Lower leg skin (tissue), 4 donors: ENCODE measurements at places on chromosomes 2 and 18.

- peak; percentile 80 for DNase-seq
These were observed 73.0 kb downstream of the NCAPH start for GRCh38 chr2:96408616-96409015.

DNA sequence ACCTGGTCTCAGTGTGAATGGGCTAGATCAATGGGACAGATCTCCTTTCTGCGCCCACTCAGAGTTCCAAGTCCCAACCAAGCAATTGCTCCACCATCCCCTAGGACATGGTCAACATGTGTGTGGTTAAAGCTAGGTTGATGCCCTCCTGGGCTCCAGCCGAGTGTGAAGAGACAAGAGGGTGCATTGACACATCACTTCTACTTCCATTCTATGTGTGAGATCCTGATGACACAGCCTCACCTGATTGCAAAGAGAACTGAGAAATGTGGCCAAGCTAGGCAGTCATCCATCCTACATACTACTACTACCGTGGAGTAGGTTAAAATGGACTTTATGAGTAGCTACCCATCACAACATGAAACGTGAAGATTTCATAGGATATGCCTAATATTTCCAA is 106.8 kb downstream of the NCKAP5 start:
- no peak for DNase-seq

GRCh38 chr2:45145073-45145899 is 136.0 kb upstream of the SIX2 start:
- no peak for DNase-seq

DNA sequence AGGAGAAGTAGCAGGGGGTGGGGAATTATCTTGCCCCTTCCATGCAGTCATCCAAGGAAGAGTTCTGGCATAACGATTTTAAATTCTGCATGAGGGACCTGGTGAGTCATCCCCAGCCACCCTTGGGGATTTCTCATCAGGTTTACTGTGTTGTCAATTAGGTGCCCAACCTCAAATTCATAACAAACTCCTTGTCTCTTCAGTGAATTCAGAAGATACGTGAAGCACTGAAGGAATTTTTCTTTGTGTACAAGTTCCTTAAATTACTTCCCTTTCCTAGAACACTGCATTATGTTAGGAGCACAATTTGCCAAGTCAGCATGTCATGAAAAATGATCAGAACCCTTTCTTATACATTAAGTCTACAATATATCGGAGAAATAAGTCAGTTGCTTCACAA is 70.8 kb upstream of the NOSTRIN start:
- DNase-seq, result no peak

GRCh38 chr2:236685361-236685760 is 115.7 kb downstream of the ACKR3 start:
- no peak for DNase-seq

DNA sequence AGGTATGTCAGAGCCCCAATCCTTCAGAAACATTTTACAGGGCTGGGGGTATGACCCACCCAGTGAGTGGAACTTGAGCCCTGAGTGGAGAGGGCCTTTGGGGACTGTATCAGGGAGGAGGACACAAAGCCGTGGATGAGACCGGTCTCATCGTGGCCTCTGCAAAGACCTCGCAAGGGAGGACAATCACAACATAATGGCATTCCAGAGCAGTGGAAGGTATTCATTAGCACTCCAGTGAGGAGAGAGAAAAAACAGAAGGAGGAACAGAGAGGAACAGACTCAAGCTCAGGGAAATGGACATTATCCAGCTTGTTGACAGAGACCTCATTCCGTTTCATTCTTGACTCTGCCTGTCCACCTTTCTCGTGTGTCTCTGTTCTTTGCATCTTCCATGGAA is 38.8 kb upstream of the CTAGE1 start:
- DNase-seq, result no peak

- DNase-seq, result no peak
These were observed 27.1 kb downstream of the LIPG start for GRCh38 chr18:49588971-49589370.

DNA sequence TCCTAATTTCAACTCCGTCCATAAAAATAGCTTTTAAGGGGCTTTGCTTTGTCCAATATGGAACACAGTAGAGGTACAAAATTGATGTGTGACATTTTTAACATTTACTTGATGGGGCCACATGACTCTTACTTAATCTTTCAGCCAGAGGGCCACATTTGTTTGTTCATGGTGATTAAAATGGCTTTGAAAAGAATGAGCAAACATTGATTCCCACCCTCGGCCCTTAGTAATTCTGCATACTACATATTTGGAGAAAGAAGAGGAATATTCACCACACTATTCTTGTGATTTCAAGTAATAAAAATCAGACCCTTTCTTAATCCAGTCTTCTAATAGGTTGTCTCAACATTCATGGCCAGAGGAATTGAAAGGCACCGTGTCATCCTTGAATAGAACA is 17.5 kb downstream of the ARPC2 start:
- no peak for DNase-seq

DNA sequence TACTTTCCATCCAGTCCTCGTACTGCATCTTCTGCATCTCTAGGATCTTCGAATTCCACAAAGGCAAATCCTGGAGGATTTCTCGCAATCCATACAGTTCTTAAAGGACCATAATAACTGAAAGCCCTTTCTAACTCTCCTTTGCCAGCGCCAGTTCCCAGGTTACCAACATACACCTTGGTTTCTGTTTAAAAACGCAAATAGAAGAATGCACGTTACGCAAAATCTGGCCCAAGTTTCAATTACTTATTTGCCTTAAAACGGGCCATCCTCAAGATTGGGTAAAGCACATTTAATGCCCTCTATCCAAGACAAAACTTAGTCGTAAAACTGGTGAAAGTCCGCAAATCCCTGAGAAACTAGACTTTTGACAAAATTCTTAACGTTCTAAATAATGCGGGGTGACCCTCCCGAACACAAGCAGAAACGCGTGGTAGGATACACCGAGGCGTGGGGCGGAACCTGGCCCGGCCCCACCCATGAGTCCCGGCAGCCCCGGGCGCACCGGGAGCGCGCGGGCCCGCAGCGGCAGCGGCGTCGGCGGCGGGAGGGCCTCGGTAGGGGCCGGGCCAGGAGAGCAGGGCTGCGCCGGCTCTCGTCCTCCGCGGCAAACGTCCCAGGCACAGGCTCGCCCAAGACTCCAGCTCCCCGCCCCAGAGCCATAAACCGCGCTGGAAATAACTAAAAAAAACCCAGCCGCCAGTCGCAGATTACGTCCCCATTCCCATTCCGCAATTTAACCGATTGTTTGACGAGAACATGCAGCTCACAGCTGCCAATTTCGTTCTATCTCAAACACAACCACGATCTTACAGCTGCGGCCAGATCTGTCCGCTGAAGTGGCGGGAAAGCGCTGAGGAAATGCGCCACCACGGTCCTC is 910 bp downstream of the SRSF7 start:
- DNase-seq, result peak; percentile 43

DNA sequence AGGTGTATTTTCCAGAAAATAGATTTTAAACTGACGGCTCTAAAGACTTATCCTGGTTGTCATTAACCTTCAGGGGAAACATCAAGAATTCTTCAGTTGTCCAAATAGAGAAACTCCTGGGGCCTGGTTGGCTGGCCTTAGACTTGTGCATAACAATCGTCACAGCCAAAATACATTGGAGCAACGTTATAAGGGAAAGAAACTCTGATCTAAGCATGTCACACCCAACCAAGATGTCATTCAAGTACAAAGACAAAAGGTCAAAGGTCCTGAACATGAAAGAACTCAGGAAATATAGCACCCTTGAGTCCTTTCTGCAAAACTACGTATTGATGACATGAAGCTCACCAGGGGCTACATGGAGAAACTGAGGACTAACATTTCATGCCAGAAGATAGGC is 23.8 kb upstream of the APCDD1 start:
- no peak for DNase-seq

DNA sequence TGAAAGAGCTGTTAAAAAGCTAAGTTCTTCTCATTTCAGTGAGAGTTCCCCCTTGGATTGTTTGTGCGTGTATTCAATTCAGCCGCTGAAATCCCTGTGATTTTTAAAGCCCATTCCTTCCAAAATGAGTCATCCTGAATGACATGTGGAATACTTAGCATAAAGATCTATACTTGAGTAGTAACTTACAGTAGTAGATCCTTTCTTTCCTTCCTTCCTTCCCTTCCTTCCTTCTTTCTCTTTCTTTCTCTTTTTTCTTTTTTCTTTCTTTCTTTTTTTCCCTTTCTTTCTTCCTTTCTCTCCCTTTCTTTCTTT is 18.2 kb upstream of the SOX11 start:
- DNase-seq, result no peak

DNA sequence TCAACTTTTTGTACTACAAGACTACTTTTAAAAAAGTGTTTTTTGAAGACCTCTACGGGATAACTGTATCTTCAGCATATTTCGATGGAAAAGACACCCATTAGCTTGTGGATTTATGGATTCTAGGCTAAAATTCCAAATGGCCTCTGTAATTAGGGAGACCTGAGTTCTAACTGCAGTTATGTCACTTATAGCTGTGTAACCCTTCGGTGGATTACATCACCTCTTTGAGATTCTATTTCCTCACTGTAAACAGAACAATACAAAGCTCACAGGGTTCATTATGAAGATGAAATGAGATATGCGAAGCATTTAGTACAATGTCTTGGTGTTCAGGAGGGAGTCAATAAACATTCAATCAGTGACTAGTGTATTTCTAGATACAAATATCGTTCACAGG is 24.2 kb downstream of the LMAN2L start:
- no peak for DNase-seq

GRCh38 chr2:223537651-223538601 is 64.2 kb downstream of the SCG2 start:
- no peak for DNase-seq

DNA sequence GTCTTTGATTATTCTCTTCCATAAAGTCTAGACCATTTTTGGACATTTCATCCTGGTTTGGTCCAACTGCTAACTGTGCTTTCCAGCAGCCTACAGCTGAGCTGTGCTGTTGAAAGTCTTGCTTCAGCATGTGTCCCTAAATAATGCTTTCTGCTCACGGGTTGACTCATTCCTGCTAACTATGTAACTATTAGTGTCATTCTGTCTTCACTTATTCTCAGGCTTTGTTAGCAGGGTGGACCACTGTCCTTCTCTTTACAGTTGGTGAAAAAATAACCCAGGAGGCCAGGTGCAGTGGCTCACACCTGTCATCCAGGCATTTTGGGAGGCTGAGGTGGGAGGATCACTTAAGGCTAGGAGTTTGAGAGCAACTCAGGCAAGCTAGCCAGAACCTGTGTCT is 8.9 kb downstream of the ADAM23 start:
- no peak for DNase-seq

DNA sequence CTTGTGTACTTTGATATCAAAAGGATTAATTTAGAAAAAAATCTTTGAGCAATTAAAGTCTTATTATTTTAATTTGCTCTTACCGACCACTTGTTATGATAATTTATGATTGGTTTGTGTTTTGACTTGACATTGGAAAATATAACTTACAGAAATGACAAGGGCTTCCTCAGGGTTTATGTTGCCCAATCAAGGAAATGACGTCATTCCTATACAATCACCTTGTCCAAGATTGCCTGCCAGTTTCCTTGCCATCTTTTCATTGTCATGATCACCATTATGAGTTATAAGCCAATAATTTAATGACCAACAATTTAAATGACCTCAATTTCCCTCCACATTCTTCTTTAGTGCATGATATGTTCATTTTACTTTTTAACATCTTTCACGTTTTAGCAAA is 351.8 kb upstream of the TMEFF2 start:
- no peak for DNase-seq

- DNase-seq, result no peak
These were observed at the start of gene STON1 for GRCh38 chr2:48530033-48530811. STON1 (plus strand) TSS chr2:48530154; CDS start chr2:48580634, 50,480 bp downstream.

DNA sequence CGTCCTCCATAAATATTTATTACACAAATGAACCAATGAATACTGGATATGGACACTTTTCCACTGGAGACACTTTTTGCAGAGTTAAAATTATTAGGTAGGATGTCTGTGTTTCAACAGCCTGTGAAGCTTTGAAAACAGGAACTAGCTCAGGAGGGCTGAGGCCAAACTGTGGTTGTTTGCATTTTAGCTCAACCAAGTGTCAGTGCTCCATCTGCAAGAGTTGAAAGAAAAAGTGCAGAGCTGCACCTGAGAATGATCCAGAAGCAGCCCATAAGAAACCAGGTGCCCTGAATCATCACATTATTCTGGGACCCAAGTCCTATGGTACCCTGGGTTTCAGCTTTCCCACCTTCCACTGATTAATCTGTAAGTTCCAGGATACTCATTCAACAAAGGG is 180.4 kb downstream of the TRIB2 start:
- DNase-seq, result no peak

GRCh38 chr2:5464657-5465056 is 227.5 kb upstream of the SOX11 start:
- no peak for DNase-seq

- DNase-seq, result no peak
These were observed 131.3 kb downstream of the CTIF start for GRCh38 chr18:48669991-48670750.

- DNase-seq, result no peak
These were observed 79.4 kb upstream of the DNAJC10 start for GRCh38 chr2:182636699-182637098.

- peak; percentile 58 for DNase-seq
These were observed 2.8 kb downstream of the MFSD2B start for GRCh38 chr2:24012521-24013188.

DNA sequence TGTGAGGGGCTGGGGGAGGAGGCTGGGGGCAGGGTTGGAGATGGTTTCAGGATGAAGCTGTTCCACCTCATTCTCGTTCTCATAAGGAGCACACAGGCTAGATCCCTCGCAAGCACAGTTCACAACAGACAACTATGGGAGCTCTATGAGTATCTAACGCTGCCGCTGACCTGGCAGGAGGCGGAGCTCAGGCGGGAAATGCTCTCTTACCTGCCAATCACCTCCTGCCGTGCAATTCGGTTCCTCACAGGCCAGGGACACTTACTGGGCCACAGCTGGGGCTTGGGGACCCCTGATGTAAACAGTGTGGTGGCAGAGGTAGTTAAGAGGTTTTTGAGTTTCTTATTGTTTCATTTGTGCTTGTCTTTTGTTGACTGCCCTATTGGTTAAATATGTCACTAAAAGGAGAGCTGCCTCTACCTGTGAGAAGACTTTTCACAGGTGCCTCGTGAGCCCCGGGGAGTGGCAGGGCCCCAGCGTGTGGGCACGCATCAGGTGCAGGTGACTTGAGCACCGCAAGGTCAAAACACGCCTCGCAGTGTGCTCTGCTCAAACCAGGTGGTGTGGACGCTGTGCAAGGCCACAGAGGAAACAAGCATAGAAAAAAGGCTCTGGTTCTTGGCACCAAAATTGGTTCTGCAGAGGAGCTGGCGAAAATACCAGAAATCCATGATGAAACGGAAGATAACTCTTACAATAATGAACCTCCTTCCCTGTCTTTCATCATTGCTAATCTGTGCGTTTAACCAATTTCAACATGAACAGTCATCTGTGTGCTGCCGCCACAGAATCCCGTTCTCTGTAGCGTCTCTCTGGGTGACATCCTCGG is 10.2 kb downstream of the MLPH start:
- no peak for DNase-seq
